ENCODE measurements at places on chromosomes 4 and X.

GRCh38 chr4:157220371-157220881, at the start of gene GRIA2:
TSS of gene GRIA2 (plus strand) at chr4:157220728. CDS start at chr4:157221043, 315 bp downstream.
- no peak for DNase-seq

DNA sequence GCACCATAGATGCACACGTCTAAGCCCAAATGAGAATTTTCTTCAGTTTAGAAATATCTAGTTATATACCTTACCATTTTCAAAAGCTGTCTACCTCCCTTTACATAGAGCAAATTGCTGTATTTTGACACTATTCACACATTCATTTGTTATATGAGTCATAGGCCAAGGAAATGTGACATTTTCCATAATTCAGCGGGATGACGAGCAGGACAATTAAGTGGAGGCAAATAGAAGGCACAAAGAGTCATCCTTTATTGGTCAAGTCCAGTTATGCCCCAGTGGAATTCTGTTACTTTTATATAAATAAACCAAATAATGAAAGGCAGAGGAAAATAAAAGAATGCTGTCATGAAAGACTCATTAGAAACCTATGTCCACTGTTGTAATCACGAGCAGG, 27.9 kb downstream of the FGF13 start:
- DNase-seq, result no peak

DNA sequence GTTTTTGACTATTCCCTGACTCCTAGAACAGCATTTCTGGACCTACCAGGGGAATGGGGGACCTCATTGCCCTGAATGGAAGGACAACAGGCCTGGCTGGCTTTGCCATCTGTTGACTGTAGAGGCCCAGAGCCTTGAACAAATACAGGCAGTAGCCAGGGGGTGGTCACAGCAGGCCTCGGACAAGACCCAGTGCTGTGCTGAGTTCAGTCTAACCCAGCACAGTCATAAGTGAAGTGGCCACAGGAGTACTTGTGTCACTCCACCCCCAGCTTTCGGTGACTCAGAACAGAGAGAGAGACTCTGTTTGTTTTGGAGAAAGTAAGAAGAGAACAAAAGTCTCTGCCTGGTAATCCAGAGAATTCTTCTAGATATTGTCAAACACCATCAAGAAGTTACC, 310.0 kb downstream of the PRR32 start:
- DNase-seq, result no peak

GRCh38 chr4:57039345-57039744, 60.6 kb downstream of the POLR2B start:
- no peak for DNase-seq

GRCh38 chr4:1209821-1210220, 37.4 kb upstream of the SPON2 start:
- DNase-seq, result no peak

DNA sequence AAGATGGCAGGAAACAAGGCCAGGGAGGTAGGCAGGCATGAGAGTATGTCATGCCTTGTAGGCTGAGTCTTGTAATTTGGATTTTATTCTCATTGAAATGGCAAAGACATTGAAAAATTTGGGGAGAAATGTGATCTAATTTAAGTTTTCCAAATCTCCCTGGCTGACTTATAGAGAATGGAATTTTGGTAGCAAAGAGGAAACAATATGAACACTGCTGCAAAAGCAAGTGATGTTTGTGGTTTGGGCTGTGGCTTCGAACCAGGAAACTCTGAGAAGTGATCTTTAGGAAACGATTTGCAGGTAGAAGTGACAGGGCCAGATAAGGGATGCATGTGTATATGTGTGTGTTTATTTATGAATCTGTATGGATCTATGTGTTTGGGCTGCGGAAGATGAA, 35.6 kb downstream of the ARSJ start:
- no peak for DNase-seq

GRCh38 chrX:130079824-130080406, 30.4 kb downstream of the ELF4 start:
- DNase-seq, result peak; percentile 64

- DNase-seq, result no peak
Observed at GRCh38 chr4:153383131-153383530, 38.6 kb downstream of the MND1 start.

DNA sequence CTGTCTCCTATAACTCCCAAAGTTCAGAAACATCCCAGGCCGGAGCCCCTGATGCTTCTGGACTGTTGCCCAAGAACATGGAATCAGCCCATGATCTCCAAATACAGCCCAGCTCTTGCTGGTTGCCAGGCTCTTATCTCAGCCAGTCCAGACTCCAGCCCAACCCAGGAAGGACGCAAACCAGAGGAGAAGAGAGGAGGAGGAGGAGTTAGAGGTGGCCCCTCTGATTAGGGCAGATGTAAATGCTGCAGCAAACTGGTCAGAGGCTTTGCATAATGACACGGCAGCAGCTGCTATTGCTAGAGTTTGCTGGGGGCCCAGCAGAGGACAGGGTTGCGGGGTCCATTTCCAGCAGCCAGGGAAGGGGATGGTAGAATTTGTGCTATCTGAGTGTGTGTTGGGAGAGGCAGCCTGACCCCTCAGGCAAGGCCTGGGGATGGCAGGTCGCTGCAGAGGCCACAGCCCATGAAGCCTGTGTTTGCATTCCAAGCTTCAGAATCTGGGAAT, 4.2 kb upstream of the OTUD5 start:
- DNase-seq, result no peak

DNA sequence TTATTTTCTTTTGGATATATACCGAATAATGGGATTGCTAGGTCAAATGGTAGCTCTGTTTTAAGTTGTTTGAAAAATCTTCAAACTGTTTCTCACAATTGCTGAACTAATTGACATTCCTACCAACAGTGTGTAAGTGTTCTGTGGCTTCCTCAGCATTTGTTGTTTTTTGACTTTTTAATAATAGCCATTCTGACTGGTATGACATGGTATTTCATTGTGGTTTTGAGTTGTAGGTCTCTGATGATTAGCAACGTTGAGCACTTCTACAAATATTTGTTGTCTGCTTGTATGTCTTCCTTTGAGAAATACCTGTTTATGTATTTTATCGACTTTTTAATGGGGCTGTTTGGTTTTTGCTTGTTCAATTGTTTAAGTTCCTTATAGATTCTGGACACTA, 680.1 kb upstream of the GRIA3 start:
- DNase-seq, result no peak

GRCh38 chrX:30150196-30150895, 65.0 kb upstream of the MAGEB2 start:
- DNase-seq, result no peak

DNA sequence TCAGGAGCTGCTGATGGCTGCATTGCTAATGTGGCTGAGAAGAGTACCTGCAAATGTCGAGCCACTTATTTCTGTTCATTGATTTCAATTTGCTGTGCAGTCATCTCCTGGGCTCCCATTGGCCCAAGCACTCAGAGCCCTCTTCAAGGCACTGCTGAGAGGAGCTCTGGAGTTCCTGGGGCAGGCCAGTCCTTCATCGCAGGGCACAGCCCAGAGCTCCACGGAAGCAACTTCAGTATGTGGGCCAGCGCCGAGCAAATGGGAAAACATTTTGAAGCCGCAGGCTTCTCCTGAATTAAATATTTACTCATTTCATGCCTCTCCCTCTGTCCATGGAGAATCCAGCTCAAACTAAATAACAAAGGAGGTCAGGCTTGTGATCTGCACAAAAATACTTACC, 383.3 kb downstream of the BCOR start:
- DNase-seq, result no peak

GRCh38 chr4:41438931-41439297, 99.0 kb upstream of the LIMCH1 start:
- DNase-seq, result no peak

DNA sequence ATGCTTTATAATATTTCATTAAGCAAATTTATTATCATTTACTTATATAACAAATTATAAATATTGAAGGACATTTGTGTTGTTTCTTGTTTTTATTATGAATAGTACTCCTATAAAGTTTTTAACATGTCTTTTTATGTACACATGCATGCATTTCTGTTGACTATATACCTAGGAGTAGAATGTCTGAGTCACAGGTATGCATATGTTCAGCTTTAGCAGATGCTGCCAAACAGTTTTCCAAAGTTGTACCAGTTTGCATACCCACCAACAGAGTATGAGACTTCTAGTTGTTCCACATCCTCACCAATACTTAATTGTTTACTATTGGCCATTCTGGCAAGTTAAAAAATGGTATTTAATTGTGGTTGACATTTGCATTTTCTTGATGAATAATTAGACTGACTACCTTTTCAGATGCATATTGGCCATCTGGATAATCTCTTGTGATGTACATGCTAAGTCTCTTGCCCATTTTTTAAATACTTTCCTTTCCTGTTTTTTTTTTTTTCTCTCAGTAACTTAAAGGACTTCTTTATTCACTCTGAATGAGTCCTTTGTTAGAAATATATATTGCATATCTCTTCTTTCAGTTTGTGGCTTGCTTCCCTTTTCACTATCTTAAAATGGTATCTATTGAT, 132.2 kb upstream of the TRIM2 start:
- DNase-seq, result no peak

- no peak for DNase-seq
Observed at GRCh38 chr4:74394476-74395136, 29.7 kb downstream of the EREG start.

- DNase-seq, result no peak
Observed at GRCh38 chrX:13285693-13286092, 34.2 kb downstream of the ATXN3L start.

GRCh38 chr4:102610007-102610406, 108.8 kb downstream of the NFKB1 start:
- DNase-seq, result no peak

All from CD4-positive, alpha-beta T cell treated with Interleukin-1 beta for 1 hour (primary cell).